ENCODE measurements at places on chromosomes 13 and 19.

DNA sequence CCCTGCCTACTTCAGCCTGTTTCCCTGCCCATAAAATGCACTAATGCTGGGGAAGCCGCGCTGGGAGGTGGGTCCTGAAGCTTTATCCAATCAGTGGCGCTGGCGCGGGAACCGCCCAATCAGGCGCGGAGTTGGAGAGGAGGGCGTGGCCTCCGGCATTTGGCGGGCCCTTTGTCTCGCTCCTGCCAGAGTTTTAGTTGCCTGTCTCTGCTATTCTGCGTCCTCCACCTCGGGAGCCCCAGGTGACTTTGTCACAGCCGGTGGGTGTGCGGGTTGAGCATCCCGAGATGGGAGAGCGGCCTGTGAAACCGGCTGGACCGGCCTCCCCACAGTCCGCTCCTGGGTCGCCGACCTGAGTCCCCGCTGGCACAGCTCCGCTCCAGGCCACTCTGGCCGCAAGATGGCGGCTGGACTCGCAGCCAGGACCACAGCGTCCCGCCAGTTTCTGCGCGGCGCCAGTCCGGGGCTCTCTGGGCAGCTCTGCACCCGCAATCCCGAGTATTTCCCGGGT lies 30.7 kb upstream of the ZNF429 start:
- no peak for DNase-seq

- no peak for DNase-seq
Observed at GRCh38 chr19:11256189-11256588, 6.1 kb downstream of the DOCK6 start.

- no peak for DNase-seq
Observed at GRCh38 chr13:40458720-40458990, 207.8 kb downstream of the FOXO1 start.

GRCh38 chr19:3515891-3516422 lies 9.8 kb downstream of the FZR1 start:
- no peak for DNase-seq

GRCh38 chr19:1167687-1168571 lies 6.1 kb downstream of the SBNO2 start:
- DNase-seq, result no peak

DNA sequence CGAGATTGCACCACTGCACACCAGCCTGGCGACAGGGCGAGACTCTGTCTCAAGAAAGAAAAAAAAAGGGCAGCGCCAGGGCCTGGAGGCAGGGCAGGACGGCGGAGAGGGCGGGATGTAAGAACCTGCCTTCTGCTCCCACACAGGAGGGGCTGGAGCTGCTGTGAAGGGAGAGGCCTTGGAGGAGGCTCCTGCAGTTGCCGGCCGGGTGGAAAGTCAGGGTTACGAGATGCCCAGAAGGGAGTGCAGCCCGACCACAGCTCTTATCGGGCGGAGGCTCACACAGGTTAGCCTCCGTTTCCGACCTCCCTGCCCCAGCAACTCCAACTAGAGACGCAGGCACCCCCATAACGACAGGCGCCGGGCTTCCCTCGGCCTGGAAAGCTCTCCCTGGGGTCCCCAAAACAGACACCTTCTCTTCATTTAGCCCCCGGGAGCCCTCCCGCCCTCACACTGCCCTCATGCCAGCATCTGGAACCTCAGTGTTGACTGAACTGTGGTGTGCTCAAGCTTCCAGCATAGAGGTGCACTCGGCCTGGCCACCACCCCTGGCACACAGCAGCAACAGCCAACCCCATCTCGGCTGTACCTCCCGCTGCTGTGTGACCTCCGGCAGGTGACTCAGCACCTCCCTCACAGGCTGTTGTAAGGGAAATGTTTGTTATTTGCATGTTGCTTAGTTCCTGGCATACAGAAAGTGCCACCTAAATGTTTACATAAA lies 1.4 kb downstream of the PLPP2 start:
- DNase-seq, result no peak

GRCh38 chr19:29491491-29491890 lies 34.3 kb upstream of the VSTM2B start:
- no peak for DNase-seq

GRCh38 chr19:42121656-42122069 lies 10.6 kb downstream of the POU2F2 start:
- no peak for DNase-seq

DNA sequence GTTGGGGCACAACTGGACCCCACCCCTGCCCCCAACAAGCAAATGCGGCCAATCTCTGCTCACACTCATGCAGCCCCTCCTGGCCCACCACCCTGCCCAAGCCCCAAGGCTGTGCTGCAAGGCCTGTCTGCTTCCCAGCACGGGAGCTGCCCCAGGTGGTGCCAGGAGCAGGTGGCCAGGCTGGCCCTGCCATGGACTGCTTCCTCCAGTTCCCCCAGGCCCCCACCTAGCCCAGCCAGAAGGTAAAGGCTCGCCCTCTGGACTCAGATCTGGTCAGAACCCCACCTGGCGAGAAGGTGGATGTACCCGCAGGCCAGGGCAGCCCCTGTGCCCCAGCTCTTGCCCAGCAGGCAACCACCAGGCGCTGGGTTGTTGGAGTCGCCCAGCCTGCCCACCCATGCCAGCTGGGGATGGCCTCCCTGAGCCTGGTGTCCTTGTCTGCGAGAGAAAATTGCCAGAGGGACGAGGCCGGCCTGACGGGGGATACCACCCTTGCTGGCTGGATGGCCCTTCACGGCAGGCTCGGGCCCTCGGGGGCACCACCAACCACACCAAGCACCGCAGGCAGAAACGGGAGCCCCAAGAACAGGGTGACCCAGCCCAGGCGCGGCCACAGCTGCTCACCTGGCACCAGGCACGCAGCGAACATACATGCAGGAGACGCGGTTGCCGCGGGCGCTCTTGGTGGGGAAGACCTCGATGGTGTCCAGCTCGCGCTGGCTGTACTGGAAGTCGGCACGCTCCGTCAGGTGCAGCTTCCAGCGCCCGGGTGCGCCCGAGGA lies 4.5 kb downstream of the ABHD17A start:
- DNase-seq, result no peak

GRCh38 chr19:44657211-44657921 lies 13.7 kb downstream of the PVR start:
- DNase-seq, result no peak

- DNase-seq, result no peak
Observed at GRCh38 chr19:42831221-42832019, 48.1 kb downstream of the PSG1 start.

DNA sequence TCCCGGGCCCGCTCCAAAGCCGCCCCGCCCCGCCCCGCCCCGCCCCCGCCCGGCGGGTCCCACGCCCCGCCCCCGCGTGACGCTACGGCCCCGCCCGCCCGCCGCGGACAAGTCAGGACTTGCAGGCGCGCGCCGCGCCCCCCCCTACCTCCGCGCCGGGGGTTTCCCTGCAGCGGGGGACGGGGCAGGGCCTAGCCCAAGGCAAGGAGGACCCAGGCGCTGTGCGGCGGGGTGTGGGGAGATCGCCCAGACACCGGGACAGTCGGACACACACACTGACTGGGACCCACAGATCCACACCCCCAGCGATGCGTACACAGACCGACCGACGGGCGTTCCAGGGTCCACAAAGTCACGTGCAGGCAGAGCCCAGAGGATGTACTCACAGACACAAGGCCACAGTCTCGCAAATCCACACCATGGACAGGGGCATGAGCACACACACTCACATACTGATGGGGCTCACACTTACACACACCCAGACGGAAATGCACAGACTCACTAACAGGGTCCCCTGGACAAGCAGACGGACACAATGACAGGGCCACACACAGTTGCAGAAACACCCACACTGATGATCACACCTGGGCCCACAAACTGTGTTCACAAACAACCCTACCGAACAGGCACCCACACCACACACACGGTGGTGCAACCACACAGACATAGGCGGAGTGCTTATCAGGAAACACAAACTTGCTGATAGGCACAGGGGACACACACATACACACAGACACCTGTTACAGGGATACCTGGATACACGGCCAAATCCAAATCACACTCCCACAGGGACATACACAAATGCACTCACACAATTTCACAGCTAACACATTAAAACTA lies 436 bp upstream of the BBC3 start:
- peak; percentile 16 for DNase-seq

DNA sequence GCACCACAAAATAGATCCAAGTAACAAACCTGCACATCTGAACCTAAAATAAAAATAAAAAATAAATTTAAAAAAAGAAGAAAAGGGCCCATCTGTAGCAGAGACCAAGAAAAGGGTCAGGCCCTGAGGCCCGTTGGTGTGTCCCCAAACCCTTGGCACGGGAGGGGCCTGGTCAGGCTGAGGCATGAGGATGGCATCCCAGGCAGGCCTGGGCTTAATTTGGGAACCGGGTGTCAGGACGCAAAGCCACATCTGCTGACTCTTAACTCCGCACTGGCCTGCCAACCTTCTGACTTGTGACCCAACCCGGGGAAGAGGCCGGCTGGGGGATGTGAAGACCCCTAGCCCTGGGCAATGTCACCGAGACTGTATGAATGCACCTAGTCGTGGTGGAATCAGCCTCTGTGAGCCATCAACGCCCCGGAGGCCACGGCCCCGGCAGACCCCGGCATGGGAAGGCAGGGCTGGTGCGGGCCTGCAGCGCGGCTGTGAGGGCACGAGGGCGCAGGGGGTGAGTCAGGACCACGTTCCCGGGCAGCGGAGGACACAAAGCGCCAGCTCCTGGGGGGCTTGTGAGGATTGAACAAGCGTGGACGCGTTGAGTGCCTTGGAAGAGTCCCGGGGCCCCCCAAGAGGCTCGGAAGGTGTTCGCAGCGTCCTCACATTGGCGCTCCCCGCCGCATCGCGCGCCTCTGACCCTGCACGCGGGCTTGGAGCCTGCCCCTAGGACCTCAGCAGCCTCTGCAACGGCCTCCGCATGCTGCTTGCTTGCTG lies 38.2 kb downstream of the ATP12A start:
- no peak for DNase-seq

DNA sequence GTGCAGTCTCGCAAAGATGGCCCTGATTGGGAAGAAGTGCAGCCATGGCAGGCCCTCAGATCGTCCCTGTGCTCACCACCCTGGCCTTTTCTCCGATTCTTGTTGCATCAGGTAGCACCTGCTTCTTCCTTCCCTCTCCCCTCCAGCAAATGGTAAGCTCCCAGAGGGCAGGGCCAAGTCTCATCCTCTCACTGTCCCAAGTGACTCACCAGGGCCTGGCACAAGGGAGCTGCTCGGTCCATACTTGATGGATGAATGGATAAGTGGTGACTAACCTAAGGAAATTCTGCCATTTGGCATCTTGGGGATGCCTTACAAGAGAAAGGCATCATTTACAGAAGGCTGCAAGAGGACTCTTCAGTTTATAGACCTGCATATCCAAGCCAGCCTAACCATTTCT lies 84.9 kb downstream of the ZIC5 start:
- DNase-seq, result no peak

- no peak for DNase-seq
Observed at GRCh38 chr19:45790942-45791341, 1.7 kb downstream of the DMWD start.

- DNase-seq, result no peak
Observed at GRCh38 chr13:59658027-59658737, 505.5 kb downstream of the DIAPH3 start.

GRCh38 chr13:113002206-113002912 lies 33.3 kb downstream of the MCF2L start:
- peak; percentile 30 for DNase-seq

GRCh38 chr13:82634946-82635345 lies 1247.3 kb downstream of the SLITRK1 start:
- no peak for DNase-seq

DNA sequence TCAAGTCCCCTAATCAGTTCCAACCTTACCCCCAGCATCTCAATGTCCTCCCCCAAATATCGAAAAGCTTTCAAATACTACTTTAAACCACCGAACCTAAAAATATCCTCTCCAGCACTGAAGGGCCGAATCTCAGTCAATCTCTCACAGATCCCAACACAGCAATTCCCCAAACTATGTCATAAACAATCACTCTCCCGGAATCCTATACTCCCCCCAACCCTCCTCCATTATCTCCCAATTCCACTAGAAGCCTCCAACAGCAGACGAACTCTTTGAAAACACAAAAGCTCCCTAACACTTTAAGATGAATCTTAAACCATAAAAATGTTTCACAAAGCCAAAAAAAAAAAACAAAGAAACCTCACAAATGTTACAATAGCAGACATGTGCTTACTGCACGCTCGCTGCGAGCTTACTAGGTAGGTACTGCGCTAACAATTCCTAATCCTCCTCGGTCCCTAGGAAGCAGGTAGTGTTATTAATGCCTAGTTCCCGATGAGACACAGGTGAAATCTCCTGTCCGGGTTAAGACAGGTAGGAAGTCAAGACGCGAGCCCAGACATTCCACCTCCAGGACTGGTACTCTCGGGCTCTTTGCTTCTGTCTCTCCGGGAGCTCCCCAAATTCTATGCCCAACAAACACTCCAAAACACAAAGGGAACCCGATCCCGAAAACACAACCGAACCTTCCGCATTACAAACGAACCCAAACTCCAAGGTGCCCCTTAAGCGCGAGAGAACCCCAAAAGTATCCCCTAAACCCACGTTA lies 14.2 kb downstream of the FBXO46 start:
- DNase-seq, result no peak

GRCh38 chr13:28890712-28891111 lies 70.6 kb downstream of the MTUS2 start:
- no peak for DNase-seq

DNA sequence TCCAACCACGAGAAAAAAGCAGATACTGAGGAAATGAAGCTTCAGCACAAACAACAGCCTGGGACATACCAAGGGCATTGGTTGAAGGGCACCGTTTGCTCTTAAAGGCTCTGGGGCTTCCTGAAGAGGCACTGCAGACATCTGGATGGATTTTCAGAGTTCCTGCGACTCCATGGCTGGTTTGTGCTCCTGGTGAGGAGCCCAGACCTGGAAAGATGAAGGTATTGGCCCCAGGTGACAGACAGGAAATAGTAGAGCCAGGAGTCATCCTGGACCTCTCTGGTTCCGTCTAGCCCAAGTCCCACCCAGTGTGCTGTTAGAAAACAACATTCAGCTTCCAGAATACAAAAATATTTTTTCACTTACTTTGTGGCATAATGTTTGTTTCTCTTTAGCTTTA lies 6.3 kb downstream of the IL17D start:
- DNase-seq, result no peak

GRCh38 chr13:49454388-49455006 lies 10.4 kb downstream of the SETDB2 start:
- no peak for DNase-seq

GRCh38 chr13:97979051-97979450 lies 25.6 kb downstream of the IPO5 start:
- no peak for DNase-seq

GRCh38 chr13:45316338-45316737 lies 24.6 kb downstream of the TPT1 start:
- no peak for DNase-seq

Data from NCI-H2107 (cell line).